ENCODE measurements at places on chromosomes 3 and 15.
A peak's percentile ranks its signal among the peaks of the same experiment; 100 is the strongest.

GRCh38 chr15:83015361-83015760 is 3.9 kb upstream of the C15orf40 start:
- no peak for DNase-seq

GRCh38 chr3:29772436-29772835 is 491.6 kb downstream of the RBMS3 start:
- no peak for DNase-seq

DNA sequence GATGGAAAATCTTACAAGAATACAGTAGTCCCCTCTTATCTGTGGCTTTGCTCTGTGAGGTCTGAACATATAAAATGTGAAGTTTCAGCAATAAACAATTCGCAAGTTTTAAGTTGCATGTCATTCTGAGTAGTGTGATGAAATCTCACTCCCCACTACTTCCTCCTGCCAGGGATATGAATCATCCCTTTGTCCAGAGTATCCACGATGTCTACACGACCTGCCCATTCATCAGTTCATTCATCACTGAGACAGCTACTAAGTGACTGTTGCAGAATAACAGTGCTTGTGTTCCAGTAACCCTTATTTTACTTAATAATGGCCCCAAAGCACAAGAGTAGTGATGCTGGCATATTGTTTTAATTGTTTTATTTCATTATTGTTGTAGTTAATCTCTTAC is 489.2 kb upstream of the UBE2E2 start:
- DNase-seq = no peak

- DNase-seq = no peak
Measured at GRCh38 chr3:4990069-4990468, 10.8 kb downstream of the BHLHE40 start.

- DNase-seq = no peak
Measured at GRCh38 chr3:37542772-37543449, 318.8 kb upstream of the CTDSPL start.

GRCh38 chr3:195807681-195808121 is 4.0 kb downstream of the MUC4 start:
- DNase-seq = no peak

GRCh38 chr15:43903864-43904290 is 77.1 kb downstream of the WDR76 start:
- peak; percentile 40 for DNase-seq

- DNase-seq = no peak
Measured at GRCh38 chr15:99090938-99091337, 13.9 kb upstream of the SYNM start.

DNA sequence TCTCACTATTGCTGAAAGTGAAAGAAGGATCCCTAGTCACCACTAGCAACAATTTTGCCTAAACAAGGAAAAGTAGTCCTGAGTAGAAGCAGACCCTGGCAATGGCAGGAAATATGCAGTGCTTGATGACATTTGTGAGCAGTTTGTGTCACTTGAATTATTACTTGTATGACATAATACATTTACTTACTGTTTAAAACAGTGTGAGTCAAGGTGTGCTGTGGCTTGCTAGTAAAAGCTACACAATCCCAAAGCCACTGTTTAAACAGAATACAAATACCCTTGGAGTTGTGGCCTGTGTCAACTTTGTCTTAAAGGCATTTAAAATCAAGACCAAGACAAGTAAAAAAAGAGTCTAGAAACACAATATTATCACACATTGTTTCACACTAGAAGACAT is 775.4 kb downstream of the ROBO1 start:
- DNase-seq = no peak

DNA sequence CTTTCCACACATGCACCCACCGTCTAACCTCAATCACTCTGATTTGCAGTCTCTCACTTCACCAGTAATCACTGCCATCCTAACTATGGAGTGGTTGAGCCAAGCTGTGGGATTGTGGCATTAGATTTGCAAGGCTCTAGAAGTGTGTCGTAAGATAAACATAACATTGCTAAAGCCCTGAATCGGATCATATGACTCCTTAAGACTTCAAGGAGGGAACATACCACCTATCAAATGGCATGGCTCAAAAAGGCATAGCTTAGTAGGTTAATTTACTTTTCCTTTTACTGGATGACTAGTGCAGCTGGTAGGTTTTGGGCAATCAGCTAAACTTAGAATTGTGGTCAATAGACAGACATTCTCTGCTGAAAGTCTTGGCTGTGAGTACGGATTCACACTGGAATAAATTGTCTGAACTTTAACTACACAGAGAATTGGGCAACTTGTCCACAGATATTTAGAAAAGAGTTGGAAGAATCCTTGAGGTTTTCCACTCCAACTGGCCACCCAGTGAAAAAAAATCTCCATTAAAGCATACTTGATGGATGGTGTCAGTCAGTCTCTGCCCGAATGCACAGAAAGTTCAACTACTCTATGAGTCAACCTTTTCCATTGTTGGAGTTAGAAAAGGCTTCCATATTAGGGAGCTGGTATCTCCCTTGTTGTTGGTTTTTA is 476.7 kb upstream of the CBLB start:
- DNase-seq = no peak

- DNase-seq = no peak
Measured at GRCh38 chr3:112364291-112364690, 31.3 kb downstream of the CD200 start.

DNA sequence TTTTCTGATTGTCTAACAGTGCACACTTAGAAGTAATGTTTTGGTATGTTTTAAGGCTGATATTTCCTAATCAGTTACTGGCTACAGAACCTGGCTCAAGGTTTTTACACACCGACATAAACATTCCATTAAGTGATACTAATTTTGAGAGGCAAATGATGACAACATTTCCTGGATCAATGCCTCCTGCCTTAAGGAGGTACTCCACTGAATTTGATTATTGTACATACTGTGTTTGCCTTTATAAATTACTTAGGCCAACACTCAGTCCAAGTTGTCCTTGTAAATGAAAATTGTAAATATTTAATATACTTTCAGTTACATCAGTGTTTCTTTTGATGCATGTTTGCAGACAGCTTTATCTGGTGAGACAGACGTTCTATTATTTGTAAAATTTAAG is 24.2 kb upstream of the LXN start:
- DNase-seq = no peak

DNA sequence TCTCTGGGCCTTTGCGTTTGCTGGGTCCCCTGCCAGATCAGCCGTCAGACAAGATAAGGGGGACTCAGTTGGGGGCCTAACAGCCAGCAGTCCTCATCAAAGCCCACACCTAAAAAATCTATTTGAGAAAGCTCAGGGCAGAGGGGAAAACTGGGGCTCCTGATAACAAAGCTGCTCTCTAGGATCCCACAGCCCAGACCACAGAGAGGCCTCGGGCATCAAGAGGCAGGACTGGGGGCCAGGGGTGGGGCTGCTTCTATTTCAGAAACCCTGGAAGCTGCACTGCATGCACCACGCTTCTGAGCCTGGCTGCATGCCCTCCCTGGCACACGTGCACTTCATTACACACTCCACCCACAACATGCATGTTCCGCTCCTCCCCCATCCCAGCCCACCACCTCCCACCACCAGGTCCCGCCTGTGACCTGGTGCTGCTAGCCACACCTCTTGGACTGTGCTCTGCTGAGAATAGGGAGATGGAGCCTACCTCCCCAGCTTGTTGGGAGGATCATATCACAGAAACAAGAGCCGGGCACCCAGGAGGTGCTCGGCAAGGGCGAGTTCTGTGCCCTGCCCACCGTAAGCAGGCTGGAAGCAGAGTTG is 26.6 kb downstream of the FBLN2 start:
- no peak for DNase-seq

DNA sequence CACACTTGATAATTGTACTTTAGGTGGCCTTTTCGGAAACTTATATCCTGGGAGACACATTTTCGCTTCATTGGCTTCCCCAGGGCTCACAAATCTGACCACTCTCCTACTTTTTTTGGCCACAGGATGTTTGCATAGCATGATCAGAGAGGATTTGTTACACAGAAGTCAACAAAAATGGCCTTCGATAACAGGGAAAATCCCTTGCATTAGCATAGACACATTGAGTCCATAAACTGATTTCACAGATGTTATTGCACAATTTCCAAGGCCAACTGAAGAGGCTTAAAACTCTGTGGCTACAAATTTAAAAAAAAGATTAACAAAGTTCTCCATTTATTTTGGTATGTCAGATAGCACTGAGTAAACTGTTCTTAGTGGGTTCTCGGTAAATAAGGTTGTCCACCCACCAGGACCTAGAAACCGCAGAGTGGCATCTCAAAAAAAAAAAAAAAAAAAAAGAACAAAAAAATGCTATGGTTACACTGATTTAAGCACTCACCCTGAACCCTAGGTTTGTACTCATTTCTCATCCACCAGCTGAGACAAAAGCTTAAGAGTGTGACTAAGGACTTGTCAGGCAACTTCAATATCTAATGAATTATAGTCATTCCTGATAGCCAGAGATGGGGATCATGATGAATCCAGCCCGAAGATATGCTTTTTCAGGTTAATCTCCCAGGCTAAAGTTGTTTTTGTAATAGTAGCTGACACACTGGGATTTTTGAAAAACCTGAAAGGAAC is 188.9 kb upstream of the SYNPR start:
- DNase-seq = no peak

- DNase-seq = no peak
Measured at GRCh38 chr3:186143250-186143649, 34.4 kb upstream of the ETV5 start.

DNA sequence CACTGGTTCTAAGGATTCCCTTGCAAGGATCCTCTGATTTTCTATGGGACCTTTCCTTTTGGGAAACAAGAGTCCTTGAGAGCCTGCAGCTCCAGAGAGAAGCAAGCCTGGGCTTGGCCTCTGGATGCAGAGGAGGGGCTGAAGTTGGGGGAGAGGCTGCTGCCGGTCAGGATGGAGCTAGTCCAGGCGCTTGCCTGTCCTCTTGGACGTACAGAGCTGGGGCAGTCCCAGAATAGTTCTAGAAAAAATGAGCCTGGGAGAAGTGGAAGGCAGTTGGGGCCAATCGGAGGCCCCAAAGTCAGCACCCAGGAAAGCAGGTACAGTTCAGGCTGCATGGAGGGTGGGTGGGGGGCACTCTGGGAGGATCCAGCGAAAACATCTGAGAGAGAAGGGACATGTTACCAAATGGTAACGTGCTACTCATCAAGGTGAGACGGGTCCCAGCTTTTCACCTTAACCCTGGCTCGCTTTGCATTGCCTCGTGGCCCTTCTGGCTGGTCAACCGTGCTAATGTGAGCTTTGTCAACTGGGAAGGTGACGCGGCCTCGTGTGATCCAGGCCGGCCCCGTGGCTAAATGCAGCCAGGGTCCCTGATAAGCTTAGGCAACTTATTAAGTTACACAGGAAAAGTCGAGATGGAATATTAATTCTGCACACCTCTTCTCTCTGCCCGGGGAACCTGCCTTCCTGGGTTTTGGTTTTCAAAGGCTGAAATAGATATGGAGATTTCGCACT is 38.7 kb upstream of the MAGEF1 start:
- DNase-seq = no peak

GRCh38 chr15:58453931-58454793 is 22.4 kb downstream of the LIPC start:
- no peak for DNase-seq
